Common myeloid progenitor, CD34-positive (primary cell): ENCODE measurements at places on chromosomes 1 and 21.

GRCh38 chr1:156601892-156602291 is 613 bp upstream of the GPATCH4 start:
- DNase-seq, result no peak
- peaks cover 24% of the 10 kb centered on the region for H3K4me1 ChIP-seq
- H3K4me3 ChIP-seq, result peak overlapping the region; percentile 81
- H3K27me3 ChIP-seq, result no peaks in the 10 kb centered on the region

DNA sequence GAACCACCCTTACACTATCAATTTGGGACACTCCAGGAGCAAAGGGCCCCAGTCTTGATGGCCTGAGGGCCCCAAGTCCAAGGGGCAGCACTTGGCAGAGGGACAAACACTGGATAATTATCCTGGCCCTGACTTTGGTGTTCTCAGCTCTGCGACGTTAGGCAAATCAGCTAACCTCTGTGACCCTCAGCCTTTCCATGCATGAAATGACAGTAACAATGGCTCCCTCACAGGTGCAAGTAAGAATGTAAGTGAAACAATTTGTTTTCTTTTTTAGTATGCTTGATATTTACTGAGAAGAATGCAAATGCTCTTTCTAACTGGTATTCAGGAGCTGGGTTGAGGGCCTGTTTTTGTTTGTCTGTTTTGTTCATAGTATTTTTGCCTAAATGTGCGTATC is 61.6 kb upstream of the PRDX6 start:
- H3K27ac ChIP-seq, result no peak overlapping the region
- H3K4me1 ChIP-seq, result peaks cover 15% of the 10 kb centered on the region
- no peaks in the 10 kb centered on the region for H3K36me3 ChIP-seq
- no peak overlapping the region for H3K4me3 ChIP-seq
- DNase-seq, result no peak

GRCh38 chr1:175363031-175363430 is 170.5 kb upstream of the KIAA0040 start:
- no peak overlapping the region for H3K27ac ChIP-seq
- H3K4me3 ChIP-seq, result no peak overlapping the region
- H3K27me3 ChIP-seq, result no peaks in the 10 kb centered on the region
- H3K36me3 ChIP-seq, result no peaks in the 10 kb centered on the region
- DNase-seq, result peak; percentile 5
- no peaks in the 10 kb centered on the region for H3K4me1 ChIP-seq

DNA sequence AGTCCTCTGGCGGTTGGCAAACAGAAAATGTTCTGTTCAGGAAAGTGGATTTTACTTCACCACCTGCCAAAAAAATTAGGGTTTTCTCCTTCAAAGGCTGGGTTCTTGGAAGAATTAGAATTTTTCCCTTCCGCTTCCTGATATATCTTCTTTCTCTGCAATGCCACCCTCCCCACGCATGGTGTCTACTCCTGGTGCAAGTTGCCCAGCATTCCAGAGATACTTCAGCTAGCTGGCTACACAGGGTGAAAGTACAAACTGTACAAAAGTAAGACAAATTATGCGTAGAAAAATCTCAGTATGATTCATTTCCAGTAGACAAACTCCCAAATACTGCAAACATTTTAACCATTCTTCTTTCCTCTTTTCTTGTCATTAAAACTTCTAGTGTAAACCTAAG is 430.1 kb upstream of the ESRRG start:
- no peak for DNase-seq
- peaks cover 1% of the 10 kb centered on the region for H3K27me3 ChIP-seq
- H3K4me3 ChIP-seq, result no peak overlapping the region
- no peaks in the 10 kb centered on the region for H3K4me1 ChIP-seq

GRCh38 chr1:184664042-184664660 is 90.5 kb downstream of the EDEM3 start:
- H3K27ac ChIP-seq, result no peak overlapping the region
- H3K4me3 ChIP-seq, result peak overlapping the region; percentile 5
- H3K27me3 ChIP-seq, result no peaks in the 10 kb centered on the region
- peak; percentile 61 for DNase-seq
- H3K36me3 ChIP-seq, result no peaks in the 10 kb centered on the region

DNA sequence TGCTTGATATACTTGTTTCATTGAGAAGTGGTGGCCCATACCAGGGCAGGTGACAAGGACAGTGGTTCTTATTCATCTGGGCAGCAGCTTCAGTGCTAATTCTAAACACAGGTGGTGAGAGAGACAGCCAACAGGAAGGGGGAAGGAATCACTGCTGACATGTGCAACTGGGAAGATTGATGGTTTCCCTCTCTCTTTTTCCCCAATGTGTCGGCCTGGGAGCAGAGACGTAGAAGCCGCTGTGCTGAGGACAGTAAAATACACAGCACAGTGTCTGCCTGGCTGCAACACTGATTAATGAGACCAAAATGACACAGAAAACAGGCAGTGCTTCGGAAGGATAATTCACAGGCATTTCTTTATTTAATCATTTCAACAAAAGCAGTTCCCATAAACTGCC is 48.8 kb downstream of the WARS2 start:
- no peak overlapping the region for H3K27ac ChIP-seq
- DNase-seq, result no peak
- H3K4me3 ChIP-seq, result no peak overlapping the region

- H3K27ac ChIP-seq, result no peak overlapping the region
- no peak for DNase-seq
- H3K4me1 ChIP-seq, result peaks cover 5% of the 10 kb centered on the region
These were observed 3.1 kb downstream of the GJA5 start for GRCh38 chr1:147757015-147757990.
